ENCODE measurements at places on chromosomes 12 and 14.
A peak's percentile ranks its signal among the peaks of the same experiment; 100 is the strongest.

GRCh38 chr12:124481772-124482566, 85.4 kb downstream of the NCOR2 start:
- no peak overlapping the region for H3K4me3 ChIP-seq
- DNase-seq: no peak
- H3K36me3 ChIP-seq: peaks cover 51% of the 10 kb centered on the region
- no peaks in the 10 kb centered on the region for H3K4me1 ChIP-seq
- H3K27ac ChIP-seq: no peak overlapping the region
- no peaks in the 10 kb centered on the region for H3K27me3 ChIP-seq

DNA sequence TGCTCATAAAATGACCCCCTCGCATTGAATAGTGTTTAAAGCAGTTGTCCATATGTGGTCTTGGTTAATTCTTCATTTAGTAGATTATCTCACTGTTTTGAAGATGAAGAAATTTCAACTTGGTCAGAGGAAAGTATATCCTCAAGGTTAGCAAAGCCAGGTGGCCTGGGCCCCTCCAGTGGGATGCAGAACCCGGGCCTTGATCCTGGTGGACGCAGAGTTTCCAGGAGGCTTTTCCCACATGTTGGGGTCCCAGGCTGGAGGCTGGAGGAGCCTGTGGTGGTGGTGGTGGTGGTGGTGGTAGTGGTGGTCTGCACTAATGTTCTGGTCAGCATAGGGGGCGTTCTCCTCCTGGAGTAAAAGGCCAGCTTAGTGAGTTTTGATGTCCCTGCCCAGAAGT, 85.9 kb downstream of the ESRRB start:
- no peaks in the 10 kb centered on the region for H3K36me3 ChIP-seq
- H3K27me3 ChIP-seq: no peaks in the 10 kb centered on the region
- H3K4me1 ChIP-seq: no peaks in the 10 kb centered on the region
- H3K4me3 ChIP-seq: no peak overlapping the region

DNA sequence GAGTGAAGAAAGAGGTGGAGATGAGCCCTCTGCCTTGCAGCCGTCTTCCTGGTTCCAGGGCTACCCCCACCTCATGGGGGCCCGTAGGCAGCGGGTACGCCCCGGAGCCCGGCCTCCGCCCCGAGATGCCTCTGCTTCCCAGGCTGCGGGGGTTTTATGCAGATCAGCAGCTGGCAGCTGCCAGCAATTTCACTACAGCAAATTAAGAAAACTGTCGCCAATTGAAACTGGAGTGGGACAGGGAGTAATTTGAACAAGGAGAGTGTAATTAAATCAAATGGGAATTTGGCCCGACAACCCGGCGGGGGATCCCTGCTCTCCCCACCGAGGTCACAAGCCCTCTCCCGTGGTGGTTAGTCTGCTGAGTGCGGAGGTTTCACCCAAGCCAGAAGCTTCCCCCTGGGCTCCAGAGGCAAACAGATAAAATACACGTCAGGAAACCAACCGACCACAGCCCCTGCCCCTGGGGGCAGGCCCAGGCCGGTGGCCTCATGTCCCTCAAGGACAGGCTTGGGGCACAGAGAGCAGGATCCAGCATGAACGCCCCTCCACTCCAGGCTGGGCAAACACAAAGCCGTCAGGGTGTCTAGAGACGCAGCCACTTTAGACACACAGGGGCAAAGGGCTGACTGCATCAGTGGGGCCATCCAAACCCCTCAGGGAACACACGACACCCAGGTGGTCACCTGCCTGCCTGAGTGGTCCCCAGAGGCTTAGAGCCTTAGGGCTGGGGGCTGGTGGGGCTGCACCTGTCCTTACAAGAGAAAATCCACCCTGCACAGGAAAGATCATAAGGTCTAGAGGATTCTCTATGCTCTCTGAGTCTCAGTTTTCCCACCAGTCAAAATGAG, 53.8 kb downstream of the TESC start:
- H3K36me3 ChIP-seq: no peaks in the 10 kb centered on the region
- no peak for DNase-seq
- peak overlapping the region; percentile 41 for H3K27ac ChIP-seq
- peaks cover 12% of the 10 kb centered on the region for H3K4me1 ChIP-seq
- H3K4me3 ChIP-seq: no peak overlapping the region
- H3K27me3 ChIP-seq: no peaks in the 10 kb centered on the region

DNA sequence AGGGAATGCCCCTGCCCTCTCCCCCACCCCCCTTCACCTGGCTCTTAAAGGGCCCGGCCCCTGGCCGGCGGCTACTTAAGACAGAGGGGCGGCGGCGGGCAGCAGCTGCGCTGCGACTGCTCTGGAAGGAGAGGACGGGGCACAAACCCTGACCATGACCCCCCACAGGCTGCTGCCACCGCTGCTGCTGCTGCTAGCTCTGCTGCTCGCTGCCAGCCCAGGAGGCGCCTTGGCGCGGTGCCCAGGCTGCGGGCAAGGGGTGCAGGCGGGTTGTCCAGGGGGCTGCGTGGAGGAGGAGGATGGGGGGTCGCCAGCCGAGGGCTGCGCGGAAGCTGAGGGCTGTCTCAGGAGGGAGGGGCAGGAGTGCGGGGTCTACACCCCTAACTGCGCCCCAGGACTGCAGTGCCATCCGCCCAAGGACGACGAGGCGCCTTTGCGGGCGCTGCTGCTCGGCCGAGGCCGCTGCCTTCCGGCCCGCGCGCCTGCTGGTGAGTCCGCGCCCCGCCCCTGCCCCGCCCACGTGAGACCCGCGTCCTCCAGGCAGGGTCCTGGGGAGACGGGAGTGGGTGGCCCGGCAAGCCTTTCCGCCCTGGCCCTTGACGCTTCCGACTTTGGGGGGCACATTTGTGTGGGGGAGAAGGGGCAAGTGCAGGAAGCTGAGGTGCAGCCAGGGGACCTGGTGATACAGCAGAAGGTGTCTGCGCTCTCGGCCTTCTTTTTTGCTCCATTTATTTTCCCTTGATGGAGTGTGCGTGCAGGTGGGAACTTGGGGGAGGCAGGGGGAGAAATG, at the start of gene IGFBP6:
Gene IGFBP6, plus strand, starts transcription at position 104 of the 790 bp plus-strand sequence. Its CDS starts 51 bp downstream, at position 155.
- H3K36me3 ChIP-seq: no peaks in the 10 kb centered on the region
- peak; percentile 59 for DNase-seq
- H3K4me3 ChIP-seq: peak within 1 kb of the TSS; percentile 64
- no peaks in the 10 kb centered on the region for H3K27me3 ChIP-seq

DNA sequence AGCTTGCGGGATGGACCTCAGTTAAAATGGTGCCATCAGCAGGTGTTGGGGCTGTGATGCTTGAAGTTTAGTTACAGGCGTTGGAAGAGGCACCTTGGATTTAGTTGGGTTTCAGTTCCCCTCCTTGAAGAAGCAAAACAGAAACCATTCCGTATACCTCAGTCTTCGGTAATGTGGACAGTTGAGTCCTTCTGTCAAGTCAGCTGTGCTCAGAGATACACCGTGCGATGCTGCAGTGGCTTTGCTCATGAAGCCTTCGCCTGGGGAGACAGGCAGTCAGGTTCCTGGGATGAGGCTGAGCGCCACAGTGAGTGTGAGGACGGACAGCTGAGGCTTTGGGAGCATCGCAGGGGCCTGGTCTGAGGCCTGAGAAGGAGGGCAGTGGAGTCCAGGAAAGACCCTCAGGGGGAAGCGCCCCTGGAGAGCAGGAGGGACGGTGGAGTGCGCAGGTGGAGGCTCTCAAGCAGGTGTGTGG, 7.4 kb downstream of the RAN start:
- no peak overlapping the region for H3K27ac ChIP-seq
- peaks cover 2% of the 10 kb centered on the region for H3K4me1 ChIP-seq
- H3K27me3 ChIP-seq: no peaks in the 10 kb centered on the region

- H3K4me3 ChIP-seq: no peak overlapping the region
- no peaks in the 10 kb centered on the region for H3K36me3 ChIP-seq
- no peaks in the 10 kb centered on the region for H3K4me1 ChIP-seq
- H3K27ac ChIP-seq: no peak overlapping the region
These were observed 247.6 kb downstream of the EMP1 start for GRCh38 chr12:13444076-13444475.

DNA sequence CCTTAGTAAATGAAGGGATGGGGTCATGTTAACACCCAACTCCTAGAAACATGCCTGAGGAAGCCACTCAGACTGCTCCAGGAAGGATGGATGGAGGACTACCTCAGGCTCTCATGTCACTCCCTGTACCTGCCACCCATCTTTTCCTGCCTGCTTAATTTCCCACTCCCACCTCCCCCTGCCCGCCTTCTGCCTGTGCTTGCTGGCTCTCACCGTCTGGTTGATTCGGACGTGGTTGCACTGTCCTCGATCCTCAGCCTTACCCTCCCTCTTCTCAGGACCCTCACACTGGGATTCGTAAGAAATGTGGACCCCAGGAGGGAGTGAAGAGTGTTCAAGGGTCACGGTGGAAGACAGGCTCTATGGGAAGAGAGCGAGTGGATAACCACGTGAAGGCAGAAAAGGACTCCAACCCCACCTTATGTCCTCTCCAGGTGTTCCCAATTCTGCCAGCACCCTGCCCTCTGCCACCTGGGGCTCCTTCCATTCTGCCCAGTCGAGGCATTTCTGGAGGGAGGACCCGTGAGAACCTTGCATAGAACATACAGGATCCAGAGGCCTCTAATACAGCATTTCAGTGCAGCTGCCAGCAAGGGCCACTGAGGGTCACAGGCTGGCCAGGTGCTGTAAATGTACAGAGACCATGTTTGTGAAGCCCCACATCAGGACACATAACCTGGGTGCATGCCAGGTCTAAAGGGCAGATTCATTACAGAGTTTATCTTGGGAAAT, 12.9 kb downstream of the ITGB7 start:
- H3K4me3 ChIP-seq: no peak overlapping the region
- H3K36me3 ChIP-seq: no peaks in the 10 kb centered on the region
- no peak overlapping the region for H3K27ac ChIP-seq

- peak within 1 kb of the TSS; percentile 62 for H3K27ac ChIP-seq
- peaks cover 8% of the 10 kb centered on the region for H3K4me1 ChIP-seq
- no peaks in the 10 kb centered on the region for H3K36me3 ChIP-seq
- H3K27me3 ChIP-seq: no peaks in the 10 kb centered on the region
These were observed at the start of gene ANKS1B for GRCh38 chr12:99984271-99985128. Gene ANKS1B, minus strand, starts transcription at chr12:99984936. Its CDS starts 699 bp downstream, at chr12:99984237.

DNA sequence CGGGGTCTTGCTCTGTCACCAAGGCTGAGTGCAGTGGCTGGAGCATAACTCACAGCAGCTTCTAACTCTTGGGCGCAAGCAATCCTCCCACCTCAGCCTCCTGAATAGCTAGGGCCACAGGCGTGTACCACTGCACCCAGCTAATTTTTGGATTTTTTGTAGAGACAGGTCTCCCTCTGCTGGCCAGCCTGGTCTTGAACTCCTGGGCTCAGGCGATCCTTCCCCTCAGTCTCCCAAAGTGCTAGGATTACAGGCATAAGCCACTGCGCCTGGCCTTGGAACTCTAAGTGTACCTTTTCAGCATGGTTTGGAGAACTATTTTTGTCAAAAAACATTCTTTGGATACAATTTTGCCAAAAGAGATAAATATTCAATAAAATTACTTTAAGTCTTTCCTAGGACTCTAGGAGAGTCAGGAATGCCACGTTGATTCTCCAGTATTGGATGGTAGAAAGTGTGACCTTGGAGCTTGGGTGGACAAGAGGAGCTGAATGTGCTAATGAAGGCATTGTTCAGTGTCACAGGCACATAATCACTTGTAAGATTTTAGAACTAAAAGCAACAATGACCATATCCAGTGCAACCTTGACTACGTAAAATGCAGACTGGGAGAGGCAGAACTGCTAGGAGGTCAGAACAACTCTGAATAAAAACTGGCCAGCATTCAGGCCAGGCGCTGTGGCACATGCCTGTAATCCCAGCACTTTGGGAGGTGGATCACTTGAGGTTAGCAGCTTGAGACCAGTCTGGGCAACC, 2.8 kb downstream of the SRSF9 start:
- no peak overlapping the region for H3K4me3 ChIP-seq
- peaks cover 41% of the 10 kb centered on the region for H3K36me3 ChIP-seq
- H3K4me1 ChIP-seq: peaks cover 6% of the 10 kb centered on the region
- peak; percentile 60 for DNase-seq
- no peak overlapping the region for H3K27ac ChIP-seq
- no peaks in the 10 kb centered on the region for H3K27me3 ChIP-seq

GRCh38 chr12:24920141-24920540, 28.8 kb downstream of the BCAT1 start:
- H3K36me3 ChIP-seq: no peaks in the 10 kb centered on the region
- H3K4me1 ChIP-seq: no peaks in the 10 kb centered on the region
- no peaks in the 10 kb centered on the region for H3K27me3 ChIP-seq
- H3K27ac ChIP-seq: no peak overlapping the region

- H3K27ac ChIP-seq: peak overlapping the region; percentile 82
- no peaks in the 10 kb centered on the region for H3K4me1 ChIP-seq
- no peak overlapping the region for H3K4me3 ChIP-seq
- no peaks in the 10 kb centered on the region for H3K27me3 ChIP-seq
These were observed 36.1 kb downstream of the BAZ2A start for GRCh38 chr12:56593909-56594621.

GRCh38 chr12:9626821-9627220, 19.1 kb upstream of the KLRB1 start:
- no peaks in the 10 kb centered on the region for H3K36me3 ChIP-seq
- no peak for DNase-seq
- no peak overlapping the region for H3K27ac ChIP-seq
- H3K4me1 ChIP-seq: no peaks in the 10 kb centered on the region
- H3K4me3 ChIP-seq: no peak overlapping the region

DNA sequence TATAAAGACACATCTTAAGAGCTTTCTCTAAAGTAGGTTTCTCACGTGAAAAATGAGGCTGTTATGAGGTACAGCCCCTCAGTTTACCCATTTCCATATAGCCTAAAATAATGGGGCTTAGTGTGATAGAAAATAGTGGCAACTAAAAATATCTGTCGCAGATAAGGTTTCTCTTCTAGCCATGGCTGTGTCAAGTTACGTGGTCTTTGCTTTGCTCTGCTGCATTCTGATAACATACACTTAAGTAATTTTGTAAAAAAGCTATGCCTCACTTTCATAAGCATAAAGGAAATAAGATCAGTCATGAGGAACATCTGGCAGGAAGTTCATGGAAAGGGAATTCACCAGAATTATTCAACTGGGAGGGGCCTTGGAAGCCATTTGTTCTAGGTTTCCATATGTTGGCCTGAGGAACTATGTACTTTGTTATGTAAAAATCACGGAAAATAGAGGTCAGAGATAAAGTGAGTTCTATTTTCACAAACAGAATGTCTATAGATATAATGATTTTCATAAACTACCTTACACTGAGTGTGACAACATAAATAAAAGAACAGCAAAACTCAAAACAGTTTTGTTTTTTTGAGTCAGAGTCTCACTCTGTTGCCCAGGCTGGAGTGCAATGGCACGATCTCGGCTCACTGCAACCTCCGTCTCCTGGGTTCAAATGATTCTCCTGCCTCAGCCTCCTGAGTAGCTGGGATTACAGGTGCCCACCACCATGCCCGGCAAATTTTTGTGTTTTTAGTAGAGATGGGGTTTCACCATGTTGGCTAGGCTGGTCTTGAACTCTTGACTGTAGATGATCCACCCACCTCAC, 195.6 kb upstream of the KRR1 start:
- H3K4me1 ChIP-seq: peaks cover 51% of the 10 kb centered on the region
- no peak for DNase-seq
- H3K36me3 ChIP-seq: no peaks in the 10 kb centered on the region
- H3K27ac ChIP-seq: peak overlapping the region; percentile 11

- no peaks in the 10 kb centered on the region for H3K27me3 ChIP-seq
- no peak overlapping the region for H3K27ac ChIP-seq
- no peak for DNase-seq
- no peaks in the 10 kb centered on the region for H3K4me1 ChIP-seq
- H3K4me3 ChIP-seq: no peak overlapping the region
These were observed 7.2 kb upstream of the DICER1 start for GRCh38 chr14:95164506-95164905.
